Stimulated activated naive CD4-positive, alpha-beta T cell (primary cell): ENCODE measurements at places on chromosomes 6 and 20.

GRCh38 chr20:54284928-54285704 is 77.2 kb downstream of the PFDN4 start:
- no peak for DNase-seq

- no peak for DNase-seq
Observed at GRCh38 chr20:4601630-4602296, 119.9 kb upstream of the PRND start.

GRCh38 chr20:38001173-38001875 is 31.9 kb downstream of the TTI1 start:
- no peak for DNase-seq

DNA sequence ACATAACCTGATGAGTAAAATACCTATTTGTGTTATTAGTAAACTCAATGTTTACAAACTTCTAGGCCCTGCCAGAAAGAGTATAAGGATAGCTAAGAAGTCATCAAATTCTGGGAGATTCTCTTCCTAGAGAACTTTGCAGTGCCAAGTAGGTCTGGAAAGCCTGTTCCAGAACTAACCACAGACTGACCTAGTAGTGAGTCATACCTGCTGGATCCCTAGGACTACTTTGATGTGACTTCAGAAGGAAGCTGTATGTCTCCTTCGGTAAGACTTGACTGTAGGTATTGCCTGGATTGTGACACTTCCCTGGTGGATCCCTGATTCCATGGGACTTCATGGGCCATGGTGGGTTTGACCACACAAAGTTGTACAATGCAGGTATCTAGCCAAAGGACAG is 131.7 kb downstream of the DNAH8 start:
- DNase-seq = no peak

- no peak for DNase-seq
Observed at GRCh38 chr6:148044261-148044751, 298.3 kb upstream of the SASH1 start.

DNA sequence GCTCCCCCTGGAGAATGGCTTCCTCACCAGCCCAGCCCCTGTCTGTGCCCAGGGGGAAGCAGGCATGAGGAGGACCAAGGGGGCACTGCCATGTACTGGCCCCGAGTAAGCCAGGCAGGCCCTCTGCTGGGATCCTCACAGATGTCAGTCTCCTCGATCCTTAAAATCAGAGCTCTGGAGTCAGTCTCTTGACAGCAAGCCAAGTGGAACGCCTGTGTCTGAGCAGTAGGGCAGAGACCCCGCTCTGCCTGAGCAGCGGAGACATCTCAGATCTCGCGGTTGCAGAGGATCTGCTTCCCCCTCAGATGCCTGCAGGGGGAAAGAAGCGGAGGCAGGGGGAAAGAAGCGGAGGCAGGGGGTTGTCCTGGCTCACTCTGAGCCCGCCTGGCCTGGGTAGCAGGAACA is 92.6 kb downstream of the SNX5 start:
- no peak for DNase-seq

- DNase-seq = no peak
Observed at GRCh38 chr6:104226790-104227446, 632.8 kb downstream of the HACE1 start.

DNA sequence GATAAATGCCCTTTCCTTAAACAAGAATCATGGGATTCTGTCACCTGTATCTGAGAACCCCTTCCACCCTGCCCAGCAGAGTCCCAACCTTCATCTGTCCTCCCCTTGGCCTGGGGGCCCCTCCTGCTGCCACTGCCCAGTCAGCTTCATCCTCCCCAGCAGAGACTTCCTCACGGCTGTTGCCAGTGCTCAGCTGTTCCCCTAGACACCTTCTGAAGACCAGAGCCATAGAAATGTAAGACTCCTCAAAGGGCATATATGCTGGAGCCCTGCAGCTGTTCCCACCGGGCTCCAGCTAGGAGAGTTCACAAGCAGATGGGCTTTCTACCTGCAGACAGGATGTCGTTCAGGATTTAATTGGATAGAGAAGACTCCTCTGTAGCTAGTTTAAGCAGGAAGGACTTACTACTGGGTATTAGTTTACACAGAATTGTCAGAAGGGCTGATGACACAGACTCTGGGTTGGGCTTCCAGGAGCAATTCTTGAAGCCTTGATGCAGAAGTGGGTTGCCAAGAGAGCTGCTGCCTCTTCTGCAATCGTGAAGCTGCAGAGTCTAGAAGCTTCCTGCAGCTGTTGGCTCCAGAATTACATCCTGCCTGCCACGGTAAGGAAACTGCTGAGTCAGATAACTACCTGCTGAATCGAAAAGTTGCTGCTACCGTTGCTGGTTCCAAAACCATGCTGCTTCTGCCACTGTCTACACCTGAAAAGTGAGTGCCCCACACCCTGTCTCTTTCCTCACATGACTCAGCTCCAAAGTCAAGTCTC is 57.1 kb upstream of the MLN start:
- peak; percentile 51 for DNase-seq

- no peak for DNase-seq
Observed at GRCh38 chr20:46914789-46915379, 20.2 kb downstream of the EYA2 start.

GRCh38 chr6:87623248-87623647 is 33.3 kb downstream of the ORC3 start:
- no peak for DNase-seq

DNA sequence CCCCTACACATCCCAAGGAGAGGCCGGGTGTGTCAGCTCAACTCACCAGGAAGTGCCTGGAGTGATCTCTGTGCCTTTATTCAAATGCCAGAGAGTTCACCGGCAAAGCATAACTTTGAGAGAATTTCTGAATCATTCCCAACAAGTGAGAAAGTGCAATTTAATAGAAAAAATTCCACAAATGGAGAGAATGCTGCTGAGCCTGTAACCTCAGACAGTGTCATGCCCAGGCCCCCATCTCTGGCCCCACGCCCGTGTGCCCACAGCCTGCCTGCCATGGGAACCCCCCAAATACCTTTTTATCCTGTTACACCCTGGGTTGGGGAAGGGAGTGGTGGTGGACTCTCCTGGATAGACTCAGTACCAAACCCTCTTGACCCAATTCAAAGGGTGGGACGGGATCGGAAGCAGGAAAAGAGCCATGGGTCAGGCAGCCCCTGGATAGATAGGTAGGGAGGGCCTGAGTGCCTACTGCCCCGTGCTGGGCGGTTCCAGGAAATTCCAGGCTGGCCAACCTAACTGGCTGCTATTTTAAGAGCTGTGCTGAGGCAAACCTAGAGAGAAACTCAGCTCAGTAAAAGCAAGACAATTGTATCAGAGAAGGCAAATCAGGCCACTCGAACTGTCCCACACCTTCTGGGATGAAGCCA is 179.0 kb upstream of the FOXA2 start:
- no peak for DNase-seq

DNA sequence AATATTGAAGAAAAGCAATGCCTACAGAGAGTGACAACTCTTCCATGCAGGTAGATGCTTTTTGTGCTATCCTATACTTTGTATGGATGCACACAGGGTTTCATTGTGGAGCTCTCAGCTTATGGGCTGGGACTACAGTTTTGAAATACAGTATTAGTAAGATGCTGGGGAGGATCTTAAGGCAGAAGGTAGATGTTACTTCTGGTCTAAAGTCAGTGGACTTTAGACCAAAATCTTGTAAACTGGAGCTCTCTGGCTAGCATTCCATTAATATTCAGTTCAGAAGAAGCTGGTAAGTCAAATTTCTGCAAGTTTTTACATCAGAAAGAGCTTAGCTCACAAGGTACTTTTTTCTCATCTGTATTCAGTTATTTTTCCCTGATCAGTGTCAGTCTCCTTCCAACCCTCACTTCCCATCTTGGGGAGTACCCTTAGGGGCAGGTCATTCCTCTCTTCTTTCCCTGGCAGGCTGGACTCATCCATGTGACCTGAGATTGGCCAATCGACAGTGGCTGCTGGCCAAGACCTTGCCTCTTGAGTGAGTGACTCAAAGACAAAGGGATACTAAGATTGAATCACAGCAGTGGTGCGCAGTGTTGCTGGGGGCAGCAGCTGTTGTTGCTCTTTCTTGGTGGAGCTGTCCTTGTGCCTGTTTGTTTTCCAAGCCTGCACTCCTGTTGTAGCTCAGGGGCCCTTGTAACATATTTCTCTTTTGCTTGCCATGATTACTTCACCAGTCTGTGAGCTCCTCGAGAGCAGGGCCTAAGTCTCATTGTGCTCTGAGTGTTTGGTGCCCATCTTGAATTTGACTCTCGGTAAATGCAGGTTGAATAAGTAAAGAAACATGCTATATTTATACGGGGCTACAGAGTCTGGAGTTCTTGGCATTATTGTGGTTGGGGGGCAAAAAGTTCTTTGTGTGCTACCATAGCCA is 2.8 kb upstream of the PHF20 start:
- DNase-seq = no peak

GRCh38 chr6:143079325-143079640 is 18.6 kb downstream of the AIG1 start:
- no peak for DNase-seq

- DNase-seq = no peak
Observed at GRCh38 chr6:112886415-112886814, 539.3 kb downstream of the RFPL4B start.

GRCh38 chr6:53892707-53893106 is 97.9 kb downstream of the LRRC1 start:
- DNase-seq = no peak

GRCh38 chr6:170471491-170471890 is 81.6 kb downstream of the PSMB1 start:
- DNase-seq = no peak

- DNase-seq = no peak
Observed at GRCh38 chr6:118921084-118921483, 13.9 kb downstream of the MCM9 start.

GRCh38 chr20:63378626-63379025 is 17.5 kb upstream of the CHRNA4 start:
- no peak for DNase-seq

DNA sequence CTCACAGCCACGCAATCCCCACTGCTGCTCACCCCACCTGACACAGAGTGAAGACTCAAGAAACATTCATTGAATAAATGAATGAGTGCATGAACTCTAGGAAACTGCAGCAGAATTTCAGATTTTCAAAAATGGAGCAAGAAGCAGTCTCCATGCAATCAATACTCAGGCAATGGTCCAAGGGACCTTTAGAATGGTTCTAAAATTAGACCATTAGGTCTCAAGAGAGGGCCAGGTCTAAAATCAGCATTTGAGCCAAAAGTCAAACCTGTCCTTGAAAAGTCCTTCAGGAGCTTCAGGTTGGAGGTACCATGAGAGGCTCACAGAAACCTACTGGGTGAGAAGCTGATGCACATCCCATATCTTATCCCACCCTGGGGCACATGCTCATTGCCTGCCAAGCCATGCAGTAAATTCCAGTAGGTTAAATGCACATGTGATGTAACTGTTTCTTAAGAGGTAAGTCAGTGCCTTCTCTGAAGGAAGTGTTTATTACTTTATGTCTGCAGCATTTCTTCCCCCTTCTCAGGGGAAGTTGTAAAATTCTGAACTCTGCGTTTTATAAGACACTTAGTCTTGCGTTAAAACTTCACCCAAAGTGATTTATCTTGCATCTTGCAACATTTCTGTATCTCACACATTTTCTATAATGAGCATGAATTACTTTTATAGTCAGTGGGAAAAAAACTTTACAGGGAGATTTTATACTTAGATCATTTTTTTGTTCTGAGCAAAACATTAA is 126.6 kb downstream of the ADAT2 start:
- DNase-seq = no peak

- no peak for DNase-seq
Observed at GRCh38 chr20:16491294-16491905, 81.8 kb downstream of the KIF16B start.

DNA sequence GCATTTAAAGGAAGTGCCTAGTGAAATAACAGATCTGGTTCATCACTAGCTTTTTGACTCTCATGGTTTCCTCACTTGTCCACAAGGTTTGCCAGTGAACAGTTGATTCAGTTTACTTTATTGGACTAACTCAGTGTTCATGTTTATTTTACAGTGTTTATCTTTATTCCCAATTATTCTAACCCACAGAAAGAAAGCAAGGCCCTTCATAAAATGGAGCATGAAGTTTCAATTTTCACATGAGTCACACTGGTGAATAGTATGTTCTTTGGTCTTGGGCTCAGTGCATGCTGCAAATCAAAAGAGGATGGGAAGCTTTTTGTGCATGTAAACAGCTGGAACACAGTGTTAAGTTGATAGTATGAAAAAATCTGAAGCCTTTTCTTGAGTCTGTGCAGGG is 217.6 kb upstream of the HDDC2 start:
- no peak for DNase-seq

DNA sequence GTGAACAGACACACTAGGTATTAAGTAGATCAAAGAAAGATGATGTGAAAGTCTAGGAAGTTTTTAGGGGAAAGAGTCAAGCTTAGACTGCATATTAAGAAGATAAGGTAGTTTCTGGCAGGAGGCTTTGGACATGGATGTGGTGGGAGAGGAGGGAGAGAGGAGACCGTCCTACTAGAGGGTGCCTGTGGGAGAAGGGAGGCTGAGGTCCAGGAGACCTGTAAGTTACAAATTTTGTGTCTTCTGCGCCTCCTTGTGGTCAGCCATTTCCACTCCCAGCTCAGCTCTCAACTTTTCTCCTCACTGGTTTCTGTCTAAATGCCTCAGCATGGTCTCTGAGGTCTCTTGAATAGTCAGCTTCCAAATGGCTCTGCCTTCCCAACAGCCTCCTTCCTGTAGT is 193.5 kb downstream of the UNC5CL start:
- no peak for DNase-seq

GRCh38 chr6:88650029-88650619 is 313.3 kb downstream of the RNGTT start:
- no peak for DNase-seq

DNA sequence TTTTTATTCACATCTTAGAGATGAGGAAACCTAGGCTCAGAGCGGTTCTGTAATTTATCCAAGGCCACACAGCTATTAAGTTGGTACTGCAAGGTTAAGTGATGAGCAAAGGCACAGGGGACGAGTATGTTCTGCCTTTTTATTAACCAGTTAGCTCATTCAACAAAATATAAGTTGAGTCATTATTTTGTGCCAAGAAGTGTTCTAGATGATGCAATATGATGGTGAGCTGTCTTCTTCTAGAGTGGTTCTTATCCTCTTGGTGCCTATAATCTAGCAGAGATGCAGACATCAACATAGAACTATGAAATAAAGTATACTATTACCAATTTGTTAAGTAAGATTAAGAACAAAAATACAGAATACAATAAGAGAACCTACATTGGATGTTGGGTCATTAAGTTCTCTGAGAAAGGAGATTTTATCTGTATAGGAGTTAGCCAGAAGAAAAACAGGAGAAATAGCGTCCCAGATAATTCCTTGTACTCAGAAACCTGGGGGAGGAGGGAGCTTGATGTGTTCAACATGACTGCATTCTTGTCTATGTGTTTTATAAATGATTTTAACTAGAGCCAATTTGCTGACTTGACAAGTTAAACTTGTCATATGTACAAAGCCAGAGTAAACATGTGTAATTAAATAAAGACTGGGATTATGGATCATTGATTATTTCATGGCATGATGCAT is 122.3 kb downstream of the TBXT start:
- no peak for DNase-seq
